ENCODE measurements at places on chromosomes 7 and 10.

DNA sequence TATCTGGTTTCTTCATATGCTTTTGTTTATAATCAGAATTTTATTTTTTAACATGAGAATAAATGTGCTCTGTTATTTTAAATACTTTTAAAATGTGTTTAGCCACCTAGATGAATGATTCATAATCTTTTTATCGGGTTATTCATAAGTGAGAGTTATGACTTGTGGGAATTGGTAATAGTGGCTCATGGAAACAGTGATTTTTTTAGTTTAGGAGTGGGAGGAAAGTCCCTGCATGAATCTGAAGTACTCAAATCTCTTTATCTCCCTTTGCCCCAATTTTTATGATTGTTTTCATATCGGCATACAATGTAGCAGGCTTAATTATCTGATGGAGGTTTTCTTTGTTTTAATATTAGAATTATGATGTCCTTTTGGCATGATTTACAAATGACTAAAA, 42.9 kb downstream of the TAX1BP1 start:
- peak; percentile 21 for DNase-seq

DNA sequence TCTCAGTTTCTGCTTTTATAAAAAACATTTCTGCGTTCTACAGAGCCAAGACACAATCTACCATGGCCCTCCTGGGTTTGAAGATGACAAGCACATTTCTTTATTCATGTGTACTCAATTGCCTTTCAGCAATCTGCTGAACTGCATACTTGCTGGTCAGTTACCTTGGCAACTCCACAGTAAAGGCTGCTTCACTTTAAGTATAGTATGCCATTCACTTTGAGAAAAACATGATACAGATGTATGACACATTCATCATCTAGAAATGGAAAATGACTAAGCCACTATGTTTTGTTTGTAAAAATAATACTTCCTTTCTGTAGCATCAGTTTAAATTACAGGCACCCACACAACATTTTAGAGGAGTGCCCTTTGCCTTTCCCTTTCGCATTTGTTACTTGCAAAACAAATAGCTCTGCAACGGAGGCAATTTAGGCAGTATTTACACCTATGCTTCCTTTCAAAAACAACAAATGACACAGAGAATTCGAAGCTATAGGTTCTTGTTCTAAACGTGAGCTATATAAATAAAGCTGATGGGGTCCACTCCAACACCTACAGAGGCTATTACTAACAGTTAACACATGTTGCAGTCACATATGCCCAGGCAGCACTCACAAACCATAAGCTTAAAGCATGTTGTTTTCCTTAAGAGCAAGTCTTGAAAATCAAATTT, 23.5 kb downstream of the SGCE start:
- peak; percentile 81 for DNase-seq

DNA sequence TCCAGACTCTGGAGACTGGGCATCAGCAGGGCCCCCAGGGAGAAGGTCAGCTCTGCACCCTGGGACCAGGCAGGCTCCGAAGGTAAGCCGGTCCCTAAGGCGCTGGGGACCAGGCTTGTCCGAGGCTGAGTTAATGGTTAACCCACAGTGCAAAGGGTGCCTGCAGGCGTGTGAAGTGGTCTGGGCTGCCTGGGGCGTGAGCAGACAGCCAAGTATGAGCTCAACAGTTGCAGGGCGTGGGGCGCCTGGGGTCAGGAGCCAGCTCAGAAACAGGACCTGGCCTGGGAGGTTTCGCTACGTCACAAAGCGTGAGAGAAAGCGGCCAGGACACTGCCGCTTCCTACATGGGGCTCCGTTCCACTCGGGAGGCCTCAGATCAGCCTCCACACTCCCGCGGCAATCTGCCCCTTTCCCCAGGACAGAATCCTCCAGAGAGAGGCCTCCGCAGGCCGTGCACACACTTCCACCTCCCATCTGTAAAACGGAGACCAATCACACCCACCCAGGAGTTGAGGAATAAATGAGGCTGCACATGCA, 16.0 kb downstream of the PDGFA start:
- DNase-seq: no peak

DNA sequence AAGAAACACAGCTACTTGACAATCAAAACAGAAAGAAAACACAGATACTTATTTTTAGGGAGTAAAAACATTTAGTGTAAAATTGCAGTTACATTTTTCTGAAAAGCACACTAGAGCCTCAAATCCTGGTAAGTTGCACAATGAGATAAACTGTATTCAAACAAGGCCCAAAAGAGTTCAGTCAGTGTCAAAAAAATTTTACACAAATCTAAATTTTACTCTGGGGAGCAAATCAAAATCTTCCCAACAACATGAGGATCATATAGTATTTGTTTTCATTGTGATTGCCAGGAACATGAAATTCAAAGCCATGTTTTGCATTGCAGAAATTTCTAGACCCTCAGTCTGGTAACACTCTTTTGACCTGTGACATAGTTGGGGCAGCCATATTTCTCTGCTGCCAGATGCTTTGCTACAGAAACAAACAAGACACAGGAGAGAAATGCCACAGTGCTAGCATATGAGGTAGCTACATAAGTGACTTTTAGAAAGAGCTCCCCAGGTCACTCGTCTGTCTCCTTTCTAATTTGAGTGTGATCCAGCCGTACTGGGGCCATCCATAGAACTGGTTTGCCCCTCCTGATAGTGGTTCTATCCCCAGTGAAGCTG, 49.6 kb downstream of the PDE1C start:
- DNase-seq: no peak

DNA sequence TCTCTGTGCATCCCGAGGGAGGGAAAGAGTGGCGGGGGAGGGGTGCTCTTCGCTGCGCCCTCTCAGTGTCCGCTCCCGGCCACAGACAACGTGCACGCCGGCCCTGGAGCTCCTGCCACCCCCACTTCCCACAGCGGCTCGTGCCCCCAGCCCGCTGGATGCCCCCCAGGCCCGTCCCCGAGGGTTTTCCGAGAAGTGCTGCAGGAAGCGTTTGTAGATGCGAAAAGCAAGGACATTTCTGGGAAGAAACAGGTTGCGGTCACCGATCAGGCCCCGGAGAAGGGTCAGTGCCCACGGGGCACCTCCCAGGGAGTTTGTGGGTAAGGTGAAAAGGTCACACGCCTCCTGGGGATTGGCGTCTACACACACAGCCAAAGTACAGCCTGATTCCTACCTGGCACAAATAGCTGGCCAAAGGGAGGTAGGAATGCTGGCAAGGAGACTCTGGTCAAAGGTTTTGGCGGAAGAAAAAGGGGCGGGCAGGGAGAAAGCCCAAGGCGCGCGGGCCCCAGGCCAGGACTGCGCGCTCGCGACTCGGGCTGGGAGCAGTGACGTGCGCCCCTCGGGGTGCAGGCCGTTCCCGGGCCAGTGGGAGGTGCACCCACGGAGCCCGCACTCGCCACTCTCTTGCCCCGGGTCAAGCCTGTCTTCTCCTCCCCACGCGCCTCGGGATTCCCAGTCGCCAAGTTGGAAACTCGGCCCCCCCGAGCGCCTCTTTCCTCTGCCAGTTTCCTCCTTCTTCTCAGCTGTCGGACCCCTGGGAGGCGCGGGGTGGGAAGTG, 1.5 kb upstream of the NRP1 start:
- peak; percentile 82 for DNase-seq

GRCh38 chr10:34185998-34186397, 629.1 kb downstream of the PARD3 start:
- DNase-seq: no peak

DNA sequence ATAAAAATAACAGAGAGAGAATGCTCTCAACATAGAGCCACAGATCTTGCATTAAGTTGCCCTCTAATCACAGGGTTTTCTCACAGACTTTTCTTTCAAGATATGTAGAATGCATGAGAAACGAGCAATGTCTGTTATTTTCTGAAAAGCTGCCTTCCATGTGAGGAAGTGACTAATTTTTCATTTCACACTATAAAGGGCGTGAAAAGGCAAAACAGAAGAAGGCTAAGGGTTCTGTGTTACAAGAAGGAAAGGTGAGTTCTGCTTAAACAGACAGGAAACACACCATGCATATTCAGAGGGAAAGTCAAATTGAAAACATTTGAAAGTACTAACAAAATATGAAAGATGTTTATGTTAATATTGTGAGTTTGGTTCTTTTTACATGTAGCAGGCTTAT, 189.2 kb downstream of the SEMA3D start:
- no peak for DNase-seq

- no peak for DNase-seq
Observed at GRCh38 chr7:45573204-45573603, 964 bp upstream of the ADCY1 start.

DNA sequence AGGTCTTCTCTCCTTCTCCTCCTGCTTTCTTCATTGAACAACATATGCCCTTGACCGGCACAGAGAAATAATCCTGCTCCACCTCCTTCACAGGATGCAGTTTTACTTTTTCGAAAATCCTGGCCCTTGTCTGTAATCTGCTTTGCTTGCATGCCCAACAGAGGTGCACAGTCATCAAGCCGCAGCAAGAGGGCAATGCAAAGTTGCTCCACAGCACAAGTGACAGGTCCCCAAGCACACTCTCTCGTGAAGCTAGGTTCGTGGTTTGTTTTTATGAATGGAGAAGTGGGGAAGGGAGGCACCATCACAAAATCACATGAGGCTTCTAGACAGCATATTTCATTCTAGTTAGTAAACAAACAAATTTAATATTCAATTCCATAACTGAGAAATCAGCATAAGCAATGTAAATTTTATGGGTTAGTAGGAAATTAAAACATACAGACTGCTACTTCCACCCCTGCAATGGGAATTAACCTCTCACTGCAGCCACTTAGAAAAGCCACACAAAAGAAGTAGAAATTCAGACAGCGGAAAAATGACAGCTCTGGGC, 178.8 kb downstream of the TPK1 start:
- DNase-seq: no peak

DNA sequence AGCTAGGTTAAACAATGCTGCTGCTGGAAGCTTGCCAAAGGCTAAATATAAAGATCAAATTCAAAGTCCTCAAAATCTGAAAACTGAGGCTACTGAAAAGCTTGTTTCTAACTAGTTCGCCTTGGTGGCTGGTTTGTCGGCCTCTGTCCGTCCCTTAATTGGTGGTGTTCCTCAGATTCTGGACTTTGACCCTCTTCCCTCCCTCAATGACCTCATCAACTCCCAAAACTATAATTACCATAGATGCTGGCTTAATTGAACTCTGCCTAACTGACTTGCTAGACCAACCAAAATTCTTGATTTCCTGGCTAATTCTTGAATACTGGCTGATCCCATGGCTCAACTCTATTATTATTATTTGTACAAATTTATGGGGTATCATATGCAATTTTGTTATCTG, 15.6 kb downstream of the ARHGAP21 start:
- DNase-seq: no peak

DNA sequence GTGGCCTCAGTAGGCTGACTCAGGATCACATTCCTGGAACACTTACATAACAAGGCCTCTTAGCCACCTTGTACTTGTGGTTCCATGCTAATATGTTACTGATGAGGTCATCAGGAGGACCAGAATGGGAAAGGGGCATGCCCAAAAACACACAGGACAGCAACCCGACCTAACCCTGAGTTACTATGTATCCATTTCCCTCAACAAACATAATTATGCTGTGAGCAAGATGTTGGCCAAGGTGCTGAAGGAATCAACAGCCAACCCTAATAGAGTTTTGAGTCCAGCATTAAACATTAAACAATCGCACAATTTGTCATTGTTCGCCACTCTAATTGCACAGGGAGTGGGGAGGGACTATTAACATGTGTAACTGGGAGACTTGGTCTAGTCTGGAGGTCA, 129.4 kb downstream of the PLPP4 start:
- peak; percentile 50 for DNase-seq

GRCh38 chr10:85874208-85874607, 492.4 kb downstream of the GRID1 start:
- DNase-seq: no peak

- DNase-seq: peak; percentile 81
Observed at GRCh38 chr10:50739618-50740292, at the start of gene ASAH2B. Gene ASAH2B (plus strand): TSS chr10:50739936. CDS start chr10:50745131, 5,195 bp downstream.

DNA sequence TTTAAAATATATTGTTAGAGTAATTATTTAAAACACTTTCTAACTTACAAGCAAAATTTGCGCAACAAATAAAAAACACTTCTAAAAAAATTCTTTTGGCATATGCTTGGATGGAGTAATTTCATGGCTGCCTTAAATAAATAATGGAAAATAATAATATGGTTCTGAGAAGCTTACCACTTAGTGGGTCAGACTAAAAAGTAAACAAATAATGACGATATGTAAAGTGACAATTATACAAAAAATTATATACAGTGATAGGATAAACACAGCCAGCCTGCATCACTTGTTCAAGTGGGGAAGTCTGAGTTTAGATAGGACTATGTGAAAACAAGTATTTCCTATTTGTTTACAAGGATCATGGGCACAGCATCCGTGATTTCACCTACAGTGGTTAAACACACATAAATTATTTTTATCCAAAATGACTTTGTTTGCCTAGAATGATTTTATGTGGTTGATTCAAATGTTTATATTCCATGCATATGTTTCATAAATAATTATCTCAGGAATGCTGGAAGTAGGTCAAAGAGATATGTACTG, 141.7 kb upstream of the SEMA3D start:
- no peak for DNase-seq

- DNase-seq: no peak
Observed at GRCh38 chr10:119221201-119221600, 13.8 kb downstream of the GRK5 start.

- DNase-seq: no peak
Observed at GRCh38 chr10:60155099-60155877, 234.4 kb downstream of the ANK3 start.

DNA sequence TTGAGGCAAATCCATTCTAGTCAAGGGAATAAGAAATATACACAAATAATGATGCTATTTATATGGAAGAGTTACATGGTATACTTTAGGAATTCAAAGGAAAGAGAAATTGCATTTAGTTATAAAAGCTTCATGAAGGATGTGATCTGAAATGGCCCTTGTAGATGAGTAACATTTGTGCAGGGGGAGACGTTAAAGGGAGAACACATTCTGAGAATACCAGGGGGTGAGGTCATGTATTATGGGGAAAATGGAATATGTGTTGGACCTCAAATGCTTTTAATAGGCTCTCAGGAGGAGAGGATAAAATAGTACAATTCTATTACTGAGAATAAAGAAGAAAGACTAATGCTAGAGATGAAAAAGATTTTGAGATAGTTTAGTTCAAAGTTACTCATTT, 122.5 kb upstream of the NOBOX start:
- no peak for DNase-seq

DNA sequence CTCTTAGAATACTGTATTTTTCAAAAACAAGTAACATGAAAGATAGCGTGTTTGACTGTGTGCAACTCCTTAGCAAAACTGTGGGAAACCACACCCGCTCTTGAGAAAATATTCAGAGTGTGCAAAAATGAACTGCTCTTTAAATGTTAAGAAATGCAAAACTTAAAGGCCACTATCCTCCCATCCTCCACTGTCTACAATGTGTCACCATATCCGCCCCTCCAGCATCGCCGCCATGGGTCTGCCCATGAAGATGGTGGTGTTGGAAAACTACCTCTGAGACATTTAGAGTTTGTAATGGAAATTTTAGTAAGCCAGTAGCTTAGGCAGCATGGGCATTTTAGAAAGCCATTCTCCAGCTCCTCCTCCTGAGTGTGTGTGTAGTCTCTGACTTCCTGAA, 20.1 kb upstream of the NMT2 start:
- DNase-seq: no peak

GRCh38 chr7:150955519-150956394, 22.4 kb downstream of the KCNH2 start:
- no peak for DNase-seq
